ENCODE measurements at places on chromosomes 12 and 14. TPM values are rescaled to one million over a fixed set of nuclear protein-coding genes. Genes with fewer than 3 reads are reported as not detected.

The ETFBKMT gene
- 1.2 TPM for total RNA-seq

The B3GNT4 gene
- total RNA-seq = 9.4 TPM

The GSG1 gene
- not detected for total RNA-seq

The STAC3 gene
- total RNA-seq = 1.1 TPM

The RAPGEF3 gene
- total RNA-seq = 8.2 TPM

The MFAP5 gene
- 11.5 TPM for total RNA-seq

The CLEC6A gene
- not detected for total RNA-seq

Data from tracheal epithelial cell (primary cell).